AG04449 (cell line): ENCODE measurements at places on chromosomes 11 and 22.

DNA sequence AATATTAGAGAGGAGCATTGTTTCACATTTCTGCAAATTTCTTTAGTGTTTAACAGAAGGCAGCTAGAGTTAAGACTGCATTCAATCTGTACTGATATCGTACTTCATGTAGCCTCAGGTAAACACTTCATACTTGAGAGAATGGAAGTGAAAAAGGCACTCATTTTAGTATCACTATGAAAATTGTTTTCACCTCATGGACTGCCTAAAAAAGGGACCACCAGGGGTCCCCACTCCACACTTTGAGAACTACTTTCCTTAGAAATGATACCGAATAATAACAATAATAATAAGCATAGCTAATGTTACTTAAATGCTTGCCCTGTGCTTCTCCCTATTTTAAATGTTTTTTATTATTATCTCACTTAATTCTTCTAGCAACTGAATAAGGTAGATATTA lies 95.1 kb downstream of the BLID start:
- no peak for DNase-seq

- DNase-seq, result no peak
Measured at GRCh38 chr11:95999711-96000406, 76.0 kb upstream of the MTMR2 start.

GRCh38 chr11:10192036-10192435 lies 102.0 kb downstream of the SBF2 start:
- DNase-seq, result no peak

GRCh38 chr22:44814266-44815098 lies 62.1 kb downstream of the ARHGAP8 start:
- no peak for DNase-seq

DNA sequence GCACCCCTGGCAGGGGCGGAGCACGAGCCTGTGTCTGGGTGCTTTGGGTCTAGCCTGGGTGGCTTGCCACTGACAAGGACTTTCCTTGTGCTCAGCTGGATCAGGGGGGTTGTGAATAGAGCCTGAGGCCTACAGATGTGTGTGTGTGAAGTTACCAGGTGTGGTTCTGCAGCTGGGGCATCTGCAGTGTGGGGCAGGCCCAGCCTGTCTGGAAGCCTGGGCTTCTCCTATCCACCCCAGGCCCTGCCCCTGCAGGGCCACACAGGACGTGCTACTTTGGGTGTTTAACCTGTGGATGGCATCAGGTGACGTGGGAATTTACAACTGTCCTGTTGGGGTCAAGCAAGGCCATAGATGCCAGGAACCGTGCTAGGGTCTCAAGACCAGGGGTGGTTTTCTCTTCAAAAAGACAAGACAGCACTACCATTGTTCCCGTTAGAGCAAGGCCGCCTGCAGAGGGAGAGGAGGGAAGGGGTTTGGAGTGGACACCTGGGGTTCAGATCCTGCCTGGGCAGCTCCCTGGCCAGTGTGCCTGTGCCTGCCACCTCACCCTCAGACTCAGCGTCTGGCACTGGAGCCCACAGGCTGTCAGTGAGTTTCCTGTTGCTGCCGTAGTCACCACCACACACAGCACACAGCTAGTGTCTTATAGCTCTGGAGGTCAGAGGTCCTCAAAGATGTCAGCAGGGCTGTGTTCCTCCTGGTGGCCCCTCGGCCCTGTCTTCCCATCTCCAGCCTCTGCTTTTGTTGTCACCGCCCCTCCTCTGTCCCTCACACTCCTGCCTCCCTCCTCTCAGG lies 31.6 kb downstream of the CTTN start:
- no peak for DNase-seq

DNA sequence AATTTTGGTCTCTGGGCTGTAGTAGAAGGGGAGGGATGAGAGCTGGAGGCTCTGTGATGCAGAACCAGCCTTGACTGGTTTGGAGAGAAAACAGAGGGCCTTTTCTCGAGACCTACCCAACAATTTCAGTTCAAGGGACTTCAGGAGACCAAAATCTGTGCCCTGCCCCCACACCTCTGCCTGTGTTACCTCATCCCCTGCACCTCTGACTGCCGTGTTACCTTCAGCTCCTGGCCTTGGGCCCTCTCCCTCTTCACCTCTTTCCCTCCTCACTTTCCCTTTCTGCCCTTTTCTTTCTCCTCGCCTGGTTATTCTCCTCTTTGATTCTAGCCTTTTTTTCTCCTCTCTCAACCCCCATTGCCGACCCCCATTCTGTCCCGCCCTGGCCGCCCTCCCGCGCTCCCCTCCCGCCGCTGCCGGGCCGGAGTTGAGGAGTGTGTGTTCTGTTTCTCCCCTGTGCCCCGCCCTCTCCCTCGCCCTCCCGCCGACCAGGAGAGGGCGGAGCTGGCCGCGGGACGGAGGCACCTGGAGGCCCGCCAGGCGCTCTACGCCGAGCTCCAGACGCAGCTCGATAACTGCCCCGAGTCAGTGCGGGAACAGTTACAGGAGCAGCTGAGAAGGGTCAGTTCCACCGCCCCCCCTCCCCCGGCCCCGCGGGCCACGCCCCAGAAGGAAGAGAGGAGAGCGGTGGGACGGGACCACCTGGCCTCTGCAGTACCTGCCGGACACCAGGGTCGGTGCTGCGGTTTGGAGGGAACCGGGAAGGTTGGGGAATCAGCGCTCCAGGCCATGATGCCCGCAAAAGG lies 27.2 kb downstream of the PHLDB1 start:
- no peak for DNase-seq

DNA sequence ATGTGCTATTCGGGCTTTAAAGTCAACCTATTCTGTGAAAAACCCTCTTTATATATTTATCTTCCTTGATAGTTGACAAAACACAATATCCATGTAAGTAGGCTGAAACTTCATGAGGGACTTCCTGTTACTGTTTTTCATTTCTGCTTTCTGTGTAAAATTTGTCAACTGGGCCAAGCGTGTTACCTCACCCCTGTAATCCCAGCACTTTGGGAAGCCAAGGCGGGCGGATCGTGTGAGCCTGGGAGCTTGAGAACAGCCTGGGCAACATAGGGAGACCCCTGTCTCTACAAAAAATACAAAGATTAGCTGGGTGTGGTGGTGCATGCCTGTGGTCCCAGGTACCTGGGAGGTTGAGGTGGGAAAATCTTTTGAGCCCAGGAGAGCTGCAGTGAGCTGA lies 66.5 kb upstream of the SLC25A18 start:
- DNase-seq, result no peak
